Astrocyte (in vitro differentiated cells and primary cell): ENCODE measurements at places on chromosomes 6 and 20. TPM values are rescaled to one million over a fixed set of nuclear protein-coding genes. Genes with fewer than 3 reads are reported as not detected.

The FAM209B gene
- total RNA-seq, result 0.60 TPM in 1 of 2 replicates, not detected in the other

The SOX18 gene
- 0.52 and 0.60 TPM in 2 replicates for total RNA-seq

The HLA-DOB gene
- total RNA-seq, result 0.20 and 0.79 TPM in 2 replicates

The ELOVL4 gene
- 10.0 and 10.4 TPM in 2 replicates for total RNA-seq

The LY6G6C gene
- 0.41 and 0.66 TPM in 2 replicates for total RNA-seq

The TNFRSF21 gene
- total RNA-seq, result 214 and 244 TPM in 2 replicates

The CAGE1 gene
- 0.10 and 0.30 TPM in 2 replicates for total RNA-seq

The C4A gene
- total RNA-seq, result 3.8 and 4.6 TPM in 2 replicates

The OR2W1 gene
- not detected in 2 replicates for total RNA-seq

The HCRTR2 gene
- total RNA-seq, result 0.23 and 0.36 TPM in 2 replicates

The PRND gene
- total RNA-seq, result not detected in 2 replicates

The XKR7 gene
- 0.36 and 0.48 TPM in 2 replicates for total RNA-seq

The CDS2 gene
- total RNA-seq, result 46.3 and 53.9 TPM in 2 replicates

The DLK2 gene
- 0.41 and 0.68 TPM in 2 replicates for total RNA-seq

The TSBP1 gene
- total RNA-seq, result not detected in 2 replicates

The SLC12A5 gene
- 14.6 and 15.2 TPM in 2 replicates for total RNA-seq

The ATP6V1G2 gene
- total RNA-seq, result 2.6 and 3.4 TPM in 2 replicates

The SGK2 gene
- total RNA-seq, result 0.64 and 1.0 TPM in 2 replicates

The EFCAB8 gene
- total RNA-seq, result 0.41 and 0.65 TPM in 2 replicates

The KCNK5 gene
- 0.14 and 0.17 TPM in 2 replicates for total RNA-seq

The MYCT1 gene
- total RNA-seq, result 0.61 and 1.0 TPM in 2 replicates

The FERMT1 gene
- 8.4 and 10.9 TPM in 2 replicates for total RNA-seq

The MYL9 gene
- total RNA-seq, result 1,166 and 1,247 TPM in 2 replicates

The MAPK14 gene
- 40.5 and 41.3 TPM in 2 replicates for total RNA-seq

The TRIM40 gene
- total RNA-seq, result not detected in 2 replicates

The SLC22A16 gene
- total RNA-seq, result not detected in 2 replicates

The OR2B6 gene
- total RNA-seq, result not detected in 2 replicates

The WFDC13 gene
- total RNA-seq, result not detected in 2 replicates

The HLA-DRA gene
- total RNA-seq, result not detected in 2 replicates

The EYA2 gene
- 1.4 and 1.5 TPM in 2 replicates for total RNA-seq

The C20orf202 gene
- total RNA-seq, result not detected in 2 replicates

The TUBB1 gene
- not detected in 2 replicates for total RNA-seq

The ASIP gene
- total RNA-seq, result not detected in 2 replicates

The ENPP5 gene
- 1.4 and 1.8 TPM in 2 replicates for total RNA-seq

The IRF4 gene
- 0.30 TPM in 1 of 2 replicates, not detected in the other for total RNA-seq

The GPR6 gene
- total RNA-seq, result not detected in 2 replicates

The ARMC12 gene
- 0.25 TPM in 1 of 2 replicates, not detected in the other for total RNA-seq

The COL9A1 gene
- 0.11 TPM in 1 of 2 replicates, not detected in the other for total RNA-seq

The ENPP3 gene
- 0.19 TPM in 1 of 2 replicates, not detected in the other for total RNA-seq

The NRN1 gene
- total RNA-seq, result 0.82 and 1.0 TPM in 2 replicates
